ENCODE measurements at places on chromosomes 6 and 20.

GRCh38 chr6:91573826-91574416 lies 987.0 kb upstream of the MAP3K7 start:
- no peak for DNase-seq

DNA sequence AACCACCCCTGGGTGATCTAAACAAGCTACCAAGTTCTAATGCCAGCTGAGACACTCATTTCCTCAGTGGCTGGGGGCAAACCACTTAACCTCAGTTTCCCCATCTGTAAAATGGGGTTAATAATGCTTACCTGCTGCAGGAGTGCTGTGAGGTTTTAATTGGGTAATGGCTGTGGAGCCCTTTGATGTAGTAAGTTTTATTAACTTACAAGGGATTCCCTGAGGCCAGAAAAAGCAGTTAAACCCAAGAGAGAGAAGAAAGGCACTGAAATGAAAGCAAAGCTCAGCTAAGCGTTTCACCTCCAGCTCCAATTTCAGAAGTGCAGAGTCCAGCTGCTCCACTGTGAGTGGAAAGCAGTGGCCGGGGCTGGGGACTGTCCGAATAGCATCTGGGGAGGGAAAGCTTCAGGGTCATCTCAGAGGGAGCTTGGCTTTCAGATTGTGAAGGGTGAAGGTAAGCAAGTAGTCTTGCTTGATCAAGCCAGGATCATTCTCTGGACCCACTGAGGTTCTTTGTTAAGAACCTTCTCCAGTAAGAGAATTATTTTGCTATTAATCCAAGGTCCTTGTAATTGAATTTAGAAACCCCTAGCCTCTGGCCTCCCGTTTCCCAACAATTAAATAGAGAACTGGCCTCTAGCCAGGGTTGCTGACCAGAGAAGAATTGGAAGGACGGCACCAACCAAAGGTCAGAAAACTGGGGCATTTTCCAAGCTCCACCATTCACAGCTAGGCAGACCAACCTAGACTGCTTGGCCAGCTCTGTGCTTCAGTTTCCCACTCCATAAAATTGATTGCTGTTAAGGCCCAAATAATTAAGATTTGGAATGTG lies 20.9 kb upstream of the TCP11 start:
- no peak for DNase-seq

DNA sequence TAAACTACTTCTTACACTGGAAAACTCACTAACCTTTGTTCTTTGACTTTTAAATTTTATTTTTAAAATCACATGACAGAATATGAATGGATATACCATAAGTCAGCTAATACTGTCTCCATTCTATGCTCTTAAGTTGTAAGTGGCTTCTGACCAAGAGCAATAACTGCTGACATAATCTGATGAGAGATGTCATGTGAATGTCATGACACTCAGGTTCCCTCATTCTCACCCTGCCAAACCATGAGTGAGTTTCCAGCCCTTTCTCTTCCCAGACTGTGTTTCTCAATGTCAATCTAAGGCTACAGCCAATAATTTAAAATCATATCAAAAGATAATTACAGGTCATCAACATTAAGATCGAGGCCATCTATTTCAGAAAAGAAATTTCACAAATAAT lies 39.7 kb downstream of the KIF16B start:
- no peak for DNase-seq

DNA sequence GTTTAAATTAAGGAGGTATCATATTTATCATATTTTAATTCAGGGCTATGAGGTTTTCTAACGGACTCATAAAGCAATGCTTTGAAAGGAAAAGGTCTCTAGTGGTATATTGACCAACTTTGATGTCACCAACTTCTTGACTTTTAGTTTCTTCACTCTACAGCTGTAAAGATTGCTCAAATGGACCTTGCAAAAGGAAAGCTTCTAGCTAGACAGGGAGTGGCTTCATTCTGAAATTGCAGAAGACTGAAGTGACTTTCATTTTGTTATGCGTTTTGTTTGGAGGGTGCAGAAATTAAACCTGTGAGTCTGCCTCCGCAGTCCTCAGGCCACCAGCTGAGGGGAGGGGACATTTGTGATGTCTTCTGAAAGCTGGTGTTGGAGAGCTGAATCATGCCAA lies 95.7 kb downstream of the SLC24A3 start:
- DNase-seq = no peak

- no peak for DNase-seq
Observed at GRCh38 chr6:127880429-127880828, 20.4 kb downstream of the THEMIS start.

DNA sequence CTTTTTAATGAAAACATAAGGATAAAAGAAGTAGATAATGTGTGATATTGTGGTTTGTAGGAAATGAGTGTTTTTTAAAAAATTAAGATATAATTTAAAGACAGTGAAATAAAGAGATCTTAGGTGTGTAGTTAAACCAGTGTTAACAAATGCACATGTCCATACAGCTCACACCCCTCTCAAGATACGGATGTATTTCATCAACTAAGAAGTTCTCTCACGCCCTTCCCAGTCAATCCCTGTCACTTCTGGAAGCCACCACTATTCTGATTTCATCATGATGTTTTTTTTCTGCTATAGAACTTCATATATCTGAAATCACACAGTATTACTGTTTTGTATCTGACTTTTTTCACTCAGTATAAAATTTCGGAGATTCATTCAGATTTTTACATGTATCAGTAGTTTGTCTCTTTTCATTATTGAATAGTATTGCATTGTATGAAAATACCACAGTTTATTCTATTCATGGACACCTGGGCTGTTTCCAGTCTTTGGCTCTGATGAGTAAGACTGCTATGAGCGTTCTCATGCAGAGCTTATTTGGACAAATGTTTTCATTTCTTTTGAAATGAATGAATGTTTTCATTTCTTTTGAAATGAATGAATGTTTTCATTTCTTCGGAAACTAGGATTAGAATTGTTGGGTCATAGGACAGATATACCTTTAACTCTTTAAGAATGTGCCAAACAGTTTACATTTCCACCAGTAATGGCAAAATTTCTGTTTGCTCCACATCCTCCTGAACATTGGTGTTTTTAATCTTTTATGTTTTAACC lies 49.7 kb upstream of the ELOVL5 start:
- no peak for DNase-seq

DNA sequence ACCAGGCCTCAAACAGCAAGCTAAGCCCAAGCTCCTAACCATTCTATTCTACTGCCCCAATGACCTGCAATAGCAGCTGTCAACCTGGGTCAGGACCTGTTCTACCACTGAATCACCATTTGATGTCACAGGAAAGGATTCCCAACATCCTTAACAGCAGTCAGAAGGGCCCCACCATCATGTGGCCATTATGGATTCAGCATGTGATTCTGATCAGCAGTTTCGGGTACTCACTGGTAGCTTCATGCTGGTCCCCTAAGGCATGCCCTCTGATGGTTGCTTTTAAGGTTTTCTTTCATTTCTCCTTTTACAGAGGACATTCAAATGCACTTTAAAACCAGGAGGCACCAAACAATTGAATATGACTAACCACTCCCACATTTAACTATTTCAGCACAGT lies 37.3 kb upstream of the MAP7 start:
- no peak for DNase-seq

DNA sequence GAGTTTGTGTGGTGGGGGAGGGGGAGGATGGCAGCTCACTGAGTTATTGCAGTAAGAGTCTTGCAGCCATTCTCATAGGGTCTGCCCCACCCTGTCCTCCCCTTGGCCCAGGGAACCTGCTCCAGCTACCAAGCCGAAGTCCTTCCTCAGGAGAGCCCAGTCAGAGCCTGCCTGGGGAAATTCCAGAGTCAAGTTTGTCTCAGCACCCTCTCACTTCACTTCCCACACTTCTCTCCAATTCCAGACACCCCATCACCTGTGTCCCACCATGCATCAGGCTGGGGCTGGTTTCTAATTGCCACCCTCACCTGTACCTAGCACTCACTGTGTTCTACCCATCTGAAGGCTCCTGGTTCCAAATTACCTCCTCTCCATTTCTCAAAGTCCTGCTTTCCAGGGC lies 10.3 kb upstream of the SLC22A16 start:
- DNase-seq = no peak

- no peak for DNase-seq
Observed at GRCh38 chr6:146805546-146806325, 207.0 kb downstream of the ADGB start.

DNA sequence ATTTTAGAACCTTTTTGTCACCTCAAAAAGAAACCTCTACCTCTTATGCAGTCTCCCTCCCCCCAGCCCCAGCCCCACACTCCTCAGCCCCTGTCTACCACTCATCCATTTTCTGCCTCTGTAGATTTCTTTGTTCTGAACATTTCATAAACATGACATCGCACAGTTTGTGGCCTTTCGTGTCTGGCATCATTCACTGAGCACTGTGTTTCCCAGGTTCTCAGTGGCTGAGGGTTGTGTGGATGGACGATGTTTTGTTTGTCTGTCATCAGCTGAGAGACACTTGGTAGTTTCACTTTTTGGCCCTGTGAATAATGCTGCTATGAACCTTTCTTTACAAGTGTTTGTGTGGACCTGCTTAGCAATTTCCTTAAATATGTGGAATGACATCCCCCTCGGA lies 64.5 kb downstream of the FAM120B start:
- no peak for DNase-seq

GRCh38 chr20:56801971-56802755 lies 173.1 kb downstream of the TFAP2C start:
- DNase-seq = no peak

DNA sequence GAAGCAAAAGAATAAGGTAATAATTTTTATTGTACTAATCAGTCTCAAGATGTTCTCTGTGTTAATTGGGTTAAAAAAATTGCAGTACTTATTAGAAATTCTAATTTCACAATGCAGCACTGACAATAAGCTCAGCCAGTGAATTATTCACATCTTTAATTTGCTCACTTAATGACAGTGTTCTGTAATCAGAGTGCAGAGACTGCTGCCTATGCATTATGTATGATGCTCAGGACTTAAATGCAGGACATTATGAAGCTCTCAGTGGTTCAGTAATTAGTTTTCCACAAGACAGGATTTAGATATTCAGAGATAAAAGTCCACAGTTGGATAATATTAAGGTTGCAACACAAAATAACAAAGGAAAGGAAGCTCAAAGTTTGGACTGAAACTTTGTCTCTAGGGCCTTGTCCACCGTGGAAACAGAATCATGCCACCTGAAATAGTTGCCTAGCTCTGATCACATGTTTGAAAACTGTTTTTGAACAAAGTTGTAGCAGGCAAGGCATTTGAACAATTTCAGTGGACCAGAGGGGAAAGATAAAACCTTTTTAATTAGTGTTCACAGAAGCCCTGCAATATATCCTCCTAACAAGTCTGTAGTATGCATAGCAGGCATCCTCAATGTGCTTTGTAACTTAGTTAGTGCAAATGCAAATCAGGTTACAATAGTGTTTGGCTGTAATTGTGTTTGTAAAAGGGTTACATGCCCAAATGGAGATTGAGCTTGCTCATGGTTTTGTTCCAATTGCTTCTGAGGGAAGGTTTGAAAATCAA lies 23.7 kb upstream of the MMS22L start:
- no peak for DNase-seq

- DNase-seq = no peak
Observed at GRCh38 chr20:47586649-47587294, 85.1 kb downstream of the NCOA3 start.

- DNase-seq = no peak
Observed at GRCh38 chr6:74899416-74899815, 306.4 kb downstream of the COL12A1 start.

GRCh38 chr6:133805876-133806275 lies 83.0 kb upstream of the TCF21 start:
- DNase-seq = no peak

DNA sequence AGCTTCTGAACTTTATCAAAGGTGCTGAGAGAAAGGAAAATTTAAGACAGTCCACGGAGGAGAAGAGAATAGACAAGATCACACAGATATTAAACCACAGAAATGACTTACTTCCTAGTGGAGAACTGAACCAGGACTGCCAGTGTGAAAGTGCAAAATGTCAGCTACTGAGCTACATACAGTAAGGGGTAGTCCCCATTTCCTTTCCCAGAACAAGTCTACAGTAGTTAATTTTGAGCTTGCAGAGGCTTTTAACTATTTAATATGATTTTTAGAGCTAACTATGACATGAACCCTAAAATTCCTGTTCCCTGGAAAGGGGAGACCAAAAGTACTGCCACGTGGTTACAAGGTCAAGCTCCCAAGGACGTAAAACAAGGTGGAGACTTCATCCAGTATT lies 45.1 kb downstream of the CEP85L start:
- no peak for DNase-seq

GRCh38 chr6:36850021-36850420 lies 10.8 kb upstream of the CPNE5 start:
- peak; percentile 49 for DNase-seq

DNA sequence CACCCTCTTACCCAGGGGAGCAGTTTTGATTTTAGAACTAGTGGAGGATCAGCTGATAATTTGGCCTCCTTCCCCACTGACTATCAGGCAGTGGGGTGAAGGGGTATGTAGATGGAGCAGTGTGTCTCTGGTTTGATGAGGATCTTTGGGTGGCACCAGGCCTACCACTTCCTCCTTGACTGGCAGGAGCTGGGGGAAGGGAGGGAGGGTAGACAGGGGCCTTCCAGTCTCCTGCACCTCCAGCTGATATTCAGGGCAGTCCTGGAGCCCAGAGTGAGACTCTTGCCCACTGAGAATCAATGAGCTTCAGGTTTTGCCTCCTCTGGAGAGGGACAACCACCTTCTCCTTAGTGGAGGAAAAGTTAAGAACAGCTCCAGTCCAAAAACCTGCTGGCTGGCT lies 3.2 kb downstream of the DEF6 start:
- DNase-seq = no peak

DNA sequence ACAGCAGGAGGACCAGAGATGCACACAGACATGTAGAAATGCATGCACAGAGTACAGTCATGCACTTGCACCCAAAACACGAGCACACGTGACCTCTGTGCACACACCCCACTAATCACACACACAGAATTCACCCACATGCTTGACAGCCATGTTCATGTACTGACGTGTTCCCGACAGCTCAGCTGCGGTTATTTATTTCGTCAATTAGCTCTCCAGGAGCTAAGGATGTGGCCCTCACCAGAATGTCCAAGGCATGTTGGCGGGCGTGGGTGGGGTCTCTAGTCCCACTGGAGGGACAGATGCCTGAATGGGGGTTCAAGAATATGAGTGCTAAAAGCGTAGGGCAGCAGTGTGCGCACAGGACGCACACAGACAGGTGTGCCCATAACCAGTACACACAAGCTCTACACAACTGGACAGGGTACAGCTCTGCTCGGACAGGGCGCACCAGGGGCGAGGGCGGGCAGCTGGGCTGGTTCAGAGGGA lies 571 bp upstream of the PRPF6 start:
- no peak for DNase-seq

GRCh38 chr6:49531774-49532569 lies 18.5 kb upstream of the C6orf141 start:
- no peak for DNase-seq

- no peak for DNase-seq
Observed at GRCh38 chr6:128316258-128316929, 204.0 kb downstream of the PTPRK start.

- peak; percentile 75 for DNase-seq
Observed at GRCh38 chr20:5835321-5835821, 85.2 kb downstream of the SHLD1 start.

GRCh38 chr6:113578691-113579090 lies 278.5 kb upstream of the MARCKS start:
- no peak for DNase-seq

Measured in BE2C (cell line).